Inflammatory macrophage treated with lipopolysaccharide for 4 hours (primary cell): ENCODE measurements at places on chromosomes 16 and 17.

DNA sequence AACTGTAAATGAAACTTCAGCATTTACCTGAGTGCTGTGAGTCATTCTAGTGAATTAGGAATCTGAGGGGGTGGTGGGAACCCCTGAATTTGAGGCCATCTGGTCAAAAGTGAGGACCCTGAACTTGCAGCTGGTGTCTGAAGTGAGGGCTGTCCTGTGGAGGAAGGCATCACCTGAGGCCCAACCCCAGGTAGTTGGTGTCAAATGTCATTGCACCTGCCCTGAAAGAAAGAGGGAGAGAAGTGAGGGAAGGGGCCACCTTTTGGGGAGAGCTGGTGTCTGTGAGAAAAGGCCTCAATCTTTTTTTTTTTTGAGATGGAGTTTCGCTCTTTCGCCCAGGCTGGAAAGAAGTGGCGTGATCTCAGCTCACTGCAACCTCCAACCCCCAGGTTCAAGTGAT is 12.5 kb upstream of the PRPSAP1 start:
- no peak for DNase-seq

- no peak for DNase-seq
Measured at GRCh38 chr17:77379065-77379428, 238.3 kb downstream of the SEC14L1 start.

- DNase-seq: no peak
Measured at GRCh38 chr17:9427465-9428315, 147.9 kb downstream of the STX8 start.

GRCh38 chr16:6682142-6682811 is 650.4 kb upstream of the RBFOX1 start:
- peak; percentile 41 for DNase-seq

- DNase-seq: no peak
Measured at GRCh38 chr17:46876353-46876887, 25.0 kb downstream of the WNT9B start.

- no peak for DNase-seq
Measured at GRCh38 chr17:38920374-38921291, 4.8 kb upstream of the LASP1NB start.

DNA sequence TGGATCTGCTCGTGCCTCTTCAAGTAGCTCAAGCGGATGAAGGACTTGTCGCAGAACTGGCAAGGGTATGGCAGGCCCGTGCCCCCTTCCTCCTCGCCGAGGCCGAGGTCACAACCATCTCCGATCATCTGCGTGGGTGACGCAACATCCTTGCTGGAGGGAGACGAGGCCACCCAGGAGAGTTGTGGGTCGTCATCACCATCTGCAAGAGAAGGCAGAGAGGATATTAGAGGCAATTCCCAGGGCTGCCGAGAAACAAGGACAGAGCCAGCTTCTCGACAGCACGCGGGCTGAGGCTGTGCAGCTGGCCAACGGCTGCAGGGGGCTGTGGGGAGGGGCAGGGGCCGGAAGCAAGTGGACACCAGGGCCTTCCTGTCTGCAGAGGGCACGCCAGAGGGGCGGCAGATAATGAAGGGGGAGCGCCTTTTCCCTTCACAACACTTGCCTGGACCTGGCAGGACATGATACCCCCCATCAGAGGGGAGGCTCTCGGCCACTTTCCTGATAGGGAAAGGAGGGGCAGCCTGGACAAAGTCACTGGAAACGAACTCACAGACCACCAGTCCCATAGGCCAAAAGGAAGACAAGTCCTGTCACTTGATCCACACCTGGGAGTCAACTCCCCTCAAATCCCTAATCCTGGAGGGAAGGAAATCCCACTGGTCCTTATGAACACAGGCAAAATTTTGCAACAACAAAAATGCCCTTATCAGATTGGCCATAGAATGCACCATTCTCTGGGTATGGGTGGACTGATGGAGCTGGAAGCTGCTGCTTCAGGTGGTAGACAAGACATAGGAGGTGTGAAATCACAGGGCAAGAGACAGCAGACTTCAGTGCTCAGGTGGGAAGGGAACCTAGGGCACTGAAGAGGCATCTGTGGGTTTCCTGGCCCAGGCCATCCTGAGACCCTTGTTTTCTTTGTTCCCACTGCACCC is 217.0 kb downstream of the ZNF423 start:
- no peak for DNase-seq

DNA sequence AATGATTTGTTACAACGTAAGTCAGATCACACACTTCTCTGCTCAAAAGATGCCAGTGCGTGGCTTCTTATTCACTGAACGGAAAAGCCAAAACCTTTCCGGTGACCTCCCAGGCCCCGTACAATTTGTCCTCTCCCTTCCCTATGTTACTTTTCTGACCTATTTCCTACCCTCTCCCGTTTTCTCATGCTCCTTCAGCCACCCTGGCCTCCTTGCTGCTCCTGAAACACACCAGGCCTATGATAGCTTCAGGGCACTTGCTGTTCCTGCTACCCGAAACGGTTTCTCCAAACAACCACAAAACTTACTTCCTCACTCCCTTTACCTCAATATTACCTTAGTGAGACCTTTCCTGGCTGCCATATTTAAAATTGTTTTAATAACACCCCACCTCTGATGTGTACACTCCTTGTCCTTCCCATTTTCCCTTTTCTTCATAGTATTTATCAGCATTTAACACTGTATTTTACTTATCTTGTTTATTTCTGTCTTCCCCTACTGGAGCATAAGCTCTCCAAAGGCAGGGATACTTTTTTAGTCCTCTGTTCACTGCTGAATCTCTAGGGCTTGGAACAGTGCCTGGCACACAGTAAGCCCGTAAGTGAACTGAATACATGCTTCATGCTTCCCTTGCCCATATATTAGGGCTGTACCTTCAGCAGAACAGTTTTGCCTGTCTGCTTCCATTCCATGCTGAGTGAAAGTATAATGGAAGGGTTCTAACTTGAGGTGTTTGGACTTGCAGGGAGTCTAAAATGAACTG is 10.9 kb upstream of the ARL2BP start:
- DNase-seq: no peak

- DNase-seq: peak; percentile 68
Measured at GRCh38 chr16:3879887-3880564, 487 bp downstream of the CREBBP start.

- no peak for DNase-seq
Measured at GRCh38 chr17:16937431-16937830, 34.5 kb downstream of the TNFRSF13B start.

DNA sequence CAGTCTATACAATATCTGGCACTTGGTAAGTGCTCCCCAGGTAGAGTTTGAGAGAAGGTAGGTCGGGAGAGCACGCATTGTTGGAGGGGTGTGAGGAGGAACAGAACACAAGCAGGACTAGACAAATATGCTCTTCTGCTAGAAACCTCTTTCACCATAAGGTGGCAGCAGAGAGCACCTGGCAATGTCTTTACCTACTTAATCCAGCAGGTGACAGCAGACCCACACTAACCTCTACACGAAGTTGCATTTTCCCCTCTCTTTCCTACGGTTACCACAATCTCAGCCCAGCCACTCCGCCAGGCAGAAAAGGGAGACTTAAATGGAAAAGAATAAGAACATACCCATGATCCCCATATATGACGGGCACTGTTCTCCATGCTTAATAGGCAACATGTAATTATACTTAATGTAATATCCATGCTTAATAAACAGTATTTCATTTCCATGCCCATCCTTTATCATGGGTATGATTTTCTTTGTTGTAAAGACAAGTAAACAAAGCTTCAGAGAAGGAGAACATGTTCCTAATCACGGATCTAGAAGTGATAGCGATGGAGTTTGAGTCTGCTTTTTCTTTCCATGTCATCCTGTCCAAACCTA is 55.1 kb upstream of the CCL2 start:
- peak; percentile 87 for DNase-seq

DNA sequence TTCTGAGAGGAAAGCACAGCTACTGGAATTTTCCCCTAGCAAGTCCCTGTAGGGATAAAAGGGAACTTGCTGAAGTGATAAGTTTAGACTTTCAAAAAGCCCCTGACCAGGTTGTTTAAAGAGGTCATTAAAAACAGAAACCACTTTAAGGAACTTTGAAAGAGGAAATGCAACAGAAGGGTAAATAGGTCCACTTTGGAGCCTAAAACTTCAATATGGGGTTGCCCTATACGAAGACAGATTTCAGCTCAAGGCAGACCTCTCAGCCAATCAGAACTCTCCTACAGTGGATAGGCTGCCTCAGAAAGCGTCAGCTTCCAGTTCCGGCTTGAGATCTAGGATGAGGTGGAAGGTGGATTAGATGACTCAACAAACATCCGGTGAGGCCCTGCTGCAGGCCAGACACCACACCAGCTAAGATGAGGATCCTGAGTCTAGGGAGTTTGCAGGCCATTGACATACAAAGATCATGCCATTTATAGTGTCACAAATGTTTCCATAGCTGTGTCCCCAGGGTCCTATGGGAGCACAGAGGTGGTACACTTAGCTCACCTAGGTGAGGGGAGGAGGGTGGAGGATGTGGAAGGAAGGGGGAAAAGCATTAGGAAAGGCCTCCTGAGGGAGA is 7.9 kb upstream of the MFSD6L start:
- DNase-seq: peak; percentile 87

- no peak for DNase-seq
Measured at GRCh38 chr16:30722443-30722842, 23.5 kb downstream of the SRCAP start.

- DNase-seq: no peak
Measured at GRCh38 chr17:47009759-47010594, 30.9 kb upstream of the RPRML start.

DNA sequence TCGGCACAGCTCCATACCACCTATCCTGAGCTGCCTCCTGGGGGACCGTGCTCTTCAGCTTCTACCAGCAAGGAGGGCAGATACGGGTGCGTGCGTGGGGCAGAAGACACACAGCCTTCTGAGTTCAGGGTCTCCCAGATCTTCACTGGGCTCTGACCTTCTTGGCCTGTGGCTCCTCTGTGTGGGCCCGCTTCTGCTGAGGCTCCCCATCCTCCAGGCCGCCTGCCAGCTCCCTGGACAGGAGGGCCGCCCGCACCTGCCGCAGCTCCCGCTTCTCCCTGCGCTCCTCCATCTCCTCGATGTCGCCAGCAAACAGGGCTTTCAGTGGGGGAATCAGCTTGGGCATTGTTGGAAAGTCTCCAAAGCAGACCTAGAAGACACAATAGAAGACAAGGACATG is 25.2 kb downstream of the ELAC2 start:
- DNase-seq: no peak

- no peak for DNase-seq
Measured at GRCh38 chr16:19563377-19563776, 7.9 kb downstream of the VPS35L start.

GRCh38 chr16:89786474-89787364 is 29.7 kb downstream of the FANCA start:
- no peak for DNase-seq
